Heart right ventricle (tissue), 16 donors: ENCODE measurements at places on chromosomes 2 and 18.

- no peak for DNase-seq
Observed at GRCh38 chr2:1731447-1731962, 12.8 kb downstream of the PXDN start.

DNA sequence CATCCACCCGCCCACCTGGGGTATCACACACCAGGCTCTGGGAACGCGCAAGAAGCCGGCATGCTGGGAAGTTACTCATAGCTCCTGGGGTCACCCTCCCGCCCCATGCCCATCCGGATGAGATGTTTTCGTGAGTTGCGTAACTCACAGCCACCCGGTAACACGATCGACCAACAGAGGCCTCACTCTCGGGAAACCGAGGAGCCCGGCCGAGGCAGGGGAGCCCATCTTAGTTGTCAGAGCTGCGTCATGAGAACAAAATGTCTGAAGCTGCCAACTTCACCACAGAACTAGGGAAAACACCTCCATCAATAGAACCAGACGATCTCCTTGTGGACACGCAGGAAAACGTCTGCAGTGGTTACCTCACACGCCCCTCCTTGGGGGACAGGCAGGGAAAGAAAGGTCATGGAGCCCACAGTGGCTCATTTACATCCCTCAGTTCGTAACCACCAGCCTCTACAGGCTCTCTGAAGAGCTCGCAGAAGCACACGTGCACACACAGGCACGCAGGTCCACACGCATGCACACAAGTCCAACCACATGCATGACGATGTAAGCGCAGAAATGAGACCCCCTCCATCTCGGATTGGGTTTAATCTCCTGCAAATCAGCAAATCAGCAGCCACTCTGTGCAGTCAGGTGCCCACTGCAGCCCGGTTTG lies 26.2 kb downstream of the ADI1 start:
- no peak for DNase-seq

DNA sequence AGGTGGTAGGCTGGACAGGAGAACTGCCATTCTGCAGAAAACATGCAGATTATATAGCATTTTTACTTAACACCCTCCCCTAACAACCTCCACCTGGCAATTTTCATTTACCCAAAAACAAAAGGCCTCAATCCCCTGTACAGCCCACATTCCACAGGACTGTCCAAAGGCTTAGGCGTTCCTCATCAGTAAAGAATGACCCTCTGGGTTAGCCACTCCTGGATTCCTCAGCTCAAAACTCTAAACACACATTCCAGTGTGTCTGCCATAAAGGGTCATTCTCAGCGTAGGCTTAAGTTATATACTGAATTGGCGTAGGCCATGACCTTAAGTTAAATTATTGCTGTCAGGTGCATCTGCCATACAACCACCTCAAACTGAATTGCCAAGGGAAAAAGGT lies 261.8 kb upstream of the CHAC2 start:
- no peak for DNase-seq

GRCh38 chr2:188466761-188467160 lies 175.1 kb downstream of the GULP1 start:
- DNase-seq = no peak

DNA sequence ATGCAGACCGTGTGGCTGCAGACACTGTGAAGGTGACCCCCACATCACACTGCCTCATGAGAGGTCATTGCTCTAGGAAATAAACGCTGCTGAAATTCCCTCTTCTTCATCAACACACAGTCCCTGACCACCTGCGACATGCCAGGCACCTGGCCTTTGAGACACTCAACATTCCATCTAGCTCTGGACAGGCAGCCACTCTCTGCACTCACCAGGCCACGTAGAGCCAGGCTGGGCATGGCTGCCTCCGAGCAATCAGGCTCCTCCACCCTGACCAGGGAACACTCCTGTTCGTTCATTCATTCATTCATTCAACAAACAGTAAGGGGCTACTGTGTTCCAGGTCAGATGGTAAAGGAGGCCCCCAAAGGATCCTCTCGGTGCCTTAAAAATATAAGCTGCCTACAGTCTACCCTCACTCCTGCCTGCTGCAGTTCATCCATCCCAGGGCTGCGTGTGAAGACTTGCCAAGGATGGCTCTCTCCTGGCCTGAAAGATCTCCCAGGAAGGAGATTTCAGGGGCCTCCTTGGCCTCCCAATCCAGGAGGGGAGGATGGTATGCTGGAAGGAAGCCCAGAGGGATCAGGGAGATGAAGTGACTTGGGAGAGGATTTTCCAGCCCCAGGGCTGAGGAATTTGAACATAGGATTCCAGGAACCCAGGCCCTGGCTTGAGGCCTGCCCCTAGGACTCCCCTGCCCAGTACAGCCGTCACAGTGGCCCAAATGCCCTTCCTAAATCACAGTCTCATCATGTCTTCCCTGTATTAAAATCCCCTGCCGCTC lies 66.7 kb downstream of the TNS1 start:
- no peak for DNase-seq

- DNase-seq = no peak
Observed at GRCh38 chr2:38207168-38207567, 131.2 kb upstream of the CYP1B1 start.

GRCh38 chr2:210481601-210482175 lies 5.1 kb upstream of the LANCL1 start:
- DNase-seq = no peak

DNA sequence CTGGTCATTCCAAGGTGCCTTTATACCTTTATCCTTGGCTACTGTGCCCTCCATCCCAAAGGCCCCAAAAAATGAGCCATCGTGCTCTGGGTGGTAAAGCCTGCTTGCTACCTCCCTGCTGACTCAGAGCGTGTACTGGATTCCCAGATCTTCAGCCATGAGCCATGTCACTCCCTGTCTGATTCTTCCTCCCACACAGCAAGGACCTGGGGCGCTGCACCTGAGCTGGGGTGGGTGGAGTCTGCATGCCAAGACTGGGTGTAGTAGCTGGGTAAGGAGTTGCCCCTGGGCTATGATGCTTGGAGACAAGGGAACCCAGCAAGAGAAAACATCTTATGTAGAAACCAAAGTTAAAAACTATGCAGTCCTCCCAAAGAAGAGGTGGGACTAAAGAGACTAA lies 37.2 kb upstream of the APCDD1 start:
- DNase-seq = no peak

- no peak for DNase-seq
Observed at GRCh38 chr2:156190517-156190916, 142.0 kb downstream of the NR4A2 start.
